HFFc6 (cell line): ENCODE measurements at places on chromosomes 5 and 9.

- DNase-seq = no peak
These were observed 9.1 kb upstream of the RNF130 start for GRCh38 chr5:180080486-180081280.

DNA sequence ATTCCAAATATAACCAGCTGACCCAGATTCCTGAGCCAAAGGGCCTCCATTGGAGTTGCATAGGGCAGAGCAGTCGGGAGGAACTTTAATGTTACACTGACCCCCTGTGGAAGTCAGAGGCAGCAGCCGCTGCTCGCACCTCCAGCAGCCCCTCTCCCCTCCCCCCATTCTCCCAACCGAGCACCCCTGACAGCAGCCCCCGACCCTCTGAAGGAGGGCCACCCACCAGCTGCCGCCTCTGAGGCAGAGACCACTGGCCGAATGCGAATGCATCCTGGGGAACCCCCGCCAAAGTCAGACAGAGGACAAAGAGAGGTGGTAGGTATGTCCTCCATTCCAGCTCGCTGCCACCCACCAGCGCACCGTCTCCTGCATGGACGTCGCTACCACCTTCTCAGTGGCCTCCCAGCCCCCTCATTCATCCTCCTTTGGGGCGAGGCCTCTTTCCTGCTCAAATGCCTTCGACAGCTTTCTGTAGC lies 231.0 kb downstream of the CDK5RAP2 start:
- peak; percentile 16 for DNase-seq

GRCh38 chr5:178786417-178786816 lies 56.0 kb upstream of the ZNF354A start:
- DNase-seq = no peak

DNA sequence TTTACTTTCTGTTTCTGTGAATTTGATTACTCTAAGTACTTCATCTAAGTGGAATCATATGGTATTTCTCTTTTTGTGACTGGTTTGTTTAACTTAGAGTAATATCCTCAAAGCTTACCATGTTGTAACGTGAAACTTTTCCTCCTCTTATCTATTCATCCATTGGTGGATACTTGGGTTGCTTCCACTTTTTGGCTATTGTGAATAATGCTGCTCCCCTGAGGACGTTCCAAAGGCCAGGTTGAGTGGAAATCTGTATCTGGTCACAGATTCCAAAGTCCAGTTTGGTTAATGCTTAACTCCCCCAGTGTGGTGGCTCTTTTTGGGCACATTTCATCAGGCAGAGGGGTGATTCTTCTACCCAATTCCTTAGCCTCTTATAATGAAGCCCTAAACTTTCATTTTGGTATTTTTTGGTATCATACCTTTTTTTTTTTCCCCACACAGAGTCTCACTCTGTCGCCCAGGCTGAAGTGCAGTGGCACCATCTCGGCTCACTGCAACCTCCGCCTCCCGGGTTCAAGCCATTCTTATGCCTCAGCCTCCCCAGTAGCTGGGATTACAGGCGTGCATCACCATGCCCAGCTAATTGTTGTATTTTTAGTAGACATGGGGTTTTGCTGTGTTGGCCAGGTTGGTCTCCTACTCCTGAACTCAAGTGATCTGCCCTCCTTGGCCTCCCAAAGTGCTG lies 65.4 kb downstream of the CMYA5 start:
- DNase-seq = no peak

GRCh38 chr5:157540707-157541446 lies 34.7 kb downstream of the ADAM19 start:
- DNase-seq = peak; percentile 35
